ENCODE measurements at places on chromosomes 1 and 21.
A peak's percentile ranks its signal among the peaks of the same experiment; 100 is the strongest.

DNA sequence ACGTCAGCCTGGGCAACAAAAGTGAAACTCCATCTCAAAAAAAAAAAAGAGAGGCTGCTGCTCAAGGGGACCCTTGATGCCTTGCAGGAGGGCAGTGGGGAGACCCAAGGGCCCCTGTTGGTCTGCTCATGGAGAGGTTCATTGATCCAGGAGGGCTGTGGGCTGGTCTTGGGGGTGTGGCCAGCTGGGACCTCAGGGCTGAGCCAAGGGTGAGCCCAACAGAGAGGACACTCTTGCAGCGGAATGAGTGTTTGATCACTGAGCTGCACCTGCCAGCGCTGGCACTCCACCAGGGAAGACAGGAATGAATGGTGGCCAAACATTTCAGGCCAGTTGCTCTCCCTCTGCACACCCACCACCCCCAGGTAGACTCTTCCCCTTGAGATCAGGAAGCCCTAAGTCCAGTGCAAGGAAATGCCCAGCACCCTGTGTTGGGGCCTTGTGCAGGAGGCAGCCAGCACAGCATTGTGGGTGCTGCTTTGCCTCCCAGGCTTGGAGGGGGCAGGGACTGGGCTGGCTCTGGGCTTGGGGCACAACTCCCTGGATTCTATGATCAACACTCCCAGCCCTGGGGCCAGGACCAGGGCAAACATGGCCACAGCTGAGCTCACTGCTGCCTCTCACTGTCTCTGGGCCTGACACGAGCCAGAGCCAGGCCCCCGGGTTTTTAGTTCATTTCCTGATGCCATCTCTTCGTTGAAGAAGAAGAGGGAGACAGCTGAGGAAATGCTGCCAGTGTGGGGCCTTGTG lies 50.7 kb downstream of the IRF2BP2 start:
- DNase-seq, result no peak

DNA sequence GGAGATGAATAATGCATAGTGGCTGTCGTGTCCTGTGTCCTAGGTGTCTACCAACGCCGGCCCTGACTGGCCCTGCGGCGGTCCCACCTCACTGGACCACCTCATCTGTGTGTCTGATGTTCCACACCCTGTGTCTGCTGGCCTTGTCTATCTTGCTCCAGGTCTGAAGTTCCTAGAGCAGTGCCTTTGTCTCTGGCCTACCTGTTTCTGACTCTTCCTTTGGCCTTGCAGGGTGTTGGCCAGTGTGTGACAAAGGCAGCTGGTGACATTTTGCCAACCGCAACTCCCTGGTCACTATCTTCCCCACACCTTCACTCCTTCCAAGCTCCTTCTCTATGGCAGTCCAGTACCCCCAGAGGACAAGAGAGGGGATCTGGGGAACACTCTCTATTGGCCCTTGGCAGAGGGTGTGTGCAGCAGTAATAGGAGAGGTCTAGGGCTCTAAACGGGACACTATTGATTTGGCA lies 1.4 kb upstream of the AHDC1 start:
- no peak for DNase-seq

DNA sequence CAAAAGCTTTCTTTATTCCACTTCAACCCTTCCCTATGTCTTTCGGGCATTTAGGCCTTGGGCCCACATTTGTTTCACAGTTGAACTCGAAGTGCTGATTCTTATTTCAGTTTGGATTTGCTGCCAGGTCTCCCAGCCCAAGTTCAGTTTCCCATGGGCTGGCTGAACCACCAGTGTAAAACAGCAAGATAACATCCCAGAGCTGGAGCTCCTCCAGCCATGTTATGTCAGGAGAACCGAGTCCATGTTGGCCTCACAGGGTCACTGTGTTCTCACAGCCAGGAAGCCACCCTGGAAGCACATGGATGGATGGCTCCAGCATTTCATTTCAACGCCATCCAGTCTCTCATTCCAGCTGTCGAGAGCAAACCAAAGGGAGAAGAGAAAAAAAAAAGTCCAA lies 45.2 kb upstream of the RXRG start:
- DNase-seq, result no peak

DNA sequence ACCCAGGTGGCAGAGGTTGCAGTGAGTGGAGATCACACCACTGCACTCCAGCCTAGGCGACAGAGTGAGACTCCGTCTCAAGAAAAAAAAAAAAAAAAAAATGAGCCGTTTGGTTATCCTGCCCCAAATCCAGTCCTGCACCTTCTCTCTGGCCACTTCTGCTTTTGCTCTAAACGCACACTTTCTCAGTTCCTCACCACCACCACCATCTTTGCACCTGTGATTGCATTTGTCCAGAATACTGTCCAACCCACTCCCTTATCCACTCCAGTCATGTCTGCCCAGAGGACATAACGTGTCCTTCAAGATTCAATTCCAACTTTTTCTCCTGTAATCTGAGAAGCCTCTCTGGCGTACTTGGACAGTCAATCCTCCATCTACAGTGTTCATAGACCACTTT lies 2.2 kb upstream of the NEK2 start:
- DNase-seq, result no peak

DNA sequence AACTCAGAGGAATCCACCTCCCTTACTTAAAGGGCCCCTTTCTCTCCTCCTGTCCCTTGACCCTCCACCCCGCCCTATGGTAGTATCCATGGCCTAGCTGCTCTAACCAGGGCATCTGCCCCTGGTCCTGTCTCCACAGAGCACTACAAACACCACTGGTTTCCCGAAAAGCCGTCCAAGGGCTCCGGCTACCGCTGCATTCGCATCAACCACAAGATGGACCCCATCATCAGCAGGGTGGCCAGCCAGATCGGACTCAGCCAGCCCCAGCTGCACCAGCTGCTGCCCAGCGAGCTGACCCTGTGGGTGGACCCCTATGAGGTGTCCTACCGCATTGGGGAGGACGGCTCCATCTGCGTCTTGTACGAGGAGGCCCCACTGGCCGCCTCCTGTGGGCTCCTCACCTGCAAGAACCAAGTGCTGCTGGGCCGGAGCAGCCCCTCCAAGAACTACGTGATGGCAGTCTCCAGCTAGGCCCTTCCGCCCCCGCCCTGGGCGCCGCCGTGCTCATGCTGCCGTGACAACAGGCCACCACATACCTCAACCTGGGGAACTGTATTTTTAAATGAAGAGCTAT lies 1.7 kb downstream of the BTG2 start:
- DNase-seq, result no peak

GRCh38 chr21:43805275-43805800 lies 16.0 kb downstream of the RRP1 start:
- DNase-seq, result peak; percentile 87
